ENCODE measurements at places on chromosomes 7 and 10. TPM values are rescaled to one million over a fixed set of nuclear protein-coding genes. Genes with fewer than 3 reads are reported as not detected.

SFRP5 gene
- 159 TPM for total RNA-seq

HPSE2 gene
- not detected for total RNA-seq

DNA sequence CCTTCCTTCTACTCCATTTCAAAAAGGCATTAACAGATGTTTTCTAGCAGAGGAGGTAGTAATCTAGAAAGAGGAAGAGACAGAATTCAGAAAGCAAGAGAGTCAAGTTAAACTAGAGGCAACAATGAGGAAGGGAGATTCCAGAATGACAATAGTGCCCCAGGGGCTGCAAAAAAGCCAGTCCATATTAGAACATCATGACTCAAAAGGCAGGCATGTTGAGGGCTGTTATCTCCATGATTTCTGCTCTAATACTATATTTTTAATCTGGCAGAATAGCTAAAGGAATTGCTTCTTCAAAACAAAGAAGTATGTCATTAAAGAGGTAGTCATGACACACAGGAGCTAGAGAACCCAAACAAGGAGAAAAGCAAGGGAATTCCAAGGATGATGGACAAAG, 599.6 kb downstream of the INHBA start:
- no peak for DNase-seq

- DNase-seq = no peak
Observed at GRCh38 chr7:101167645-101168411, 2.5 kb upstream of the VGF start.

DNA sequence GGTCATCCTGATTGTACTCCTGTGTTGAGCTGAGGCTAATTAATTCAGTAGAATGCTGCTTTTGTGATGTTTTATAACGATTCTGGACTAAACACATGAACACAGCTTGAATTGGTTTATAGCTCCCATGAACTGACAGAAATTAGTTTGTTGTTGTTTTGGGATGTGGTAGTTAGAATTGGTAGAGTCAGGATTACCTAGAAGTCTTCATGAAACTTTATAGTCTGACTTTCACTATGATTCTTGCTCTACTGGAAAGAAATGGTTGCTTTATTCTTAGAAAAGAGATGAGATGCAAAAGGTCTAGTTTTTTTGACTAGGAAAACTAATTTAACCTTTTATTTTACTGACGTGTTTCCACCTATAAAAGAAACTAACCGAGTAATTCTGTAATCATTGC, 23.4 kb upstream of the TRUB1 start:
- DNase-seq = no peak

GRCh38 chr10:61140765-61141392, 196.9 kb upstream of the RHOBTB1 start:
- DNase-seq = peak; percentile 20
